ENCODE measurements at places on chromosomes 6 and 20. TPM values are rescaled to one million over a fixed set of nuclear protein-coding genes. Genes with fewer than 3 reads are reported as not detected.

The HAO1 gene
- total RNA-seq, result not detected

The HLA-DPB1 gene
- total RNA-seq, result not detected

DNA sequence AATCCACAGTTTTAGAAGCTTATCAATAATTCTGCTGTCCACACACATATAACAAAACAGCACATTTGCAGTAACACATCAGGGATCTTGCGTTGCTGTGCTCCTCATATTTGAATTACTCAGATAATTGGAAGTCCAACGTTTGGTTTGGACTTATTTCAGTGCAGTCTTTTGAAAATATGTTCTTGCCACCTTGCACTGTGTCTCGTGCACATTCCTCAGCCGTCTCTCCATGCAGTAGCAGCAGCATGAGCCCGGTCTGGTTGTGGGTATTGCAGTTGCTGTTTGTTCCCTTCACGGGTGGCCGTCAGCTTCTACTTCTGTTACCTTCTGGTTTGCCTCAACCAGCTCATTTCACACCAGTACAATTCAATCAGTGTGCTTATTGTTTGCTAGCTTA is 215.5 kb downstream of the SLC24A3 start:
- DNase-seq, result no peak

GRCh38 chr20:33415948-33416347 is 14.6 kb upstream of the CDK5RAP1 start:
- DNase-seq, result peak; percentile 56

GRCh38 chr20:46681032-46681854 is 8.0 kb downstream of the TP53RK start:
- peak; percentile 82 for DNase-seq

Measured in HepG2 (cell line).